ENCODE measurements at places on chromosomes 13 and 19.

DNA sequence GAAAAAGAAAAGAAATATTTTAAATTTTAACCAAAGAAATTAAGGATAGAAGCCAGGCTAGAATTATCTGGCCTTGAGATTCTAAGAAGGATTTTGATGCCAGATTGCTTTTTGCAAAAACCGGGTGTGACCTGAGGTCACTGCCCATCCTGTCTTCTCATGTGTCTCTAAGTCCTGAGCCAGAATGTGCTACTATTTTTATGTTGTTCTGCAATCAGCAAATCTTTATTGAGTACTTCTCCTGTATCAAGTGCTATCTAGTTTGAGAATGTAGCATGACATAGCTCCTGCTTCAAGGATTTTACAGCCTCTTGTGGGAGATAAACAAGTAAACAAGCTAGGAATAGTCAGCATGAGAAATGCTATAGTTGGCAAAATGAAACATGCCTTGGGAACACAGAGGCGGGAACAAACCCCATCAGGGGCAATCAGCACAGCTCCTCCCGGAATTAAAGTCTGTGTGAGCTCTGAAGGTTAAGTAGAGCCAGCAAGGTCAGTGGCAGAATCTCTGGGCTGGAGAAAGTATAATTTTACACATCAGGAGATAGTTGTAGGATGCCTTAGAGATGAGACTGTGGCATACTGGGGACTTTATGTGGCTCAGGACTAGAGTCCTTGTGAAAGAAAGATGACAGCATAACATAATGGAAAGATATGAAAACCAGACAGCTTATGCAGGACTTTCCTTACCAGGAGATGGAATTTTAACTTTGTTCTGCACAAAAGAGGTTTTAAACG lies 899.5 kb upstream of the SLC10A2 start:
- no peak for DNase-seq

- DNase-seq = no peak
Observed at GRCh38 chr13:27035892-27036235, 135.7 kb downstream of the USP12 start.

GRCh38 chr19:307111-307531 lies 15.9 kb upstream of the PLPP2 start:
- DNase-seq = no peak

- DNase-seq = no peak
Observed at GRCh38 chr19:28504727-28505126, 708.2 kb downstream of the UQCRFS1 start.

DNA sequence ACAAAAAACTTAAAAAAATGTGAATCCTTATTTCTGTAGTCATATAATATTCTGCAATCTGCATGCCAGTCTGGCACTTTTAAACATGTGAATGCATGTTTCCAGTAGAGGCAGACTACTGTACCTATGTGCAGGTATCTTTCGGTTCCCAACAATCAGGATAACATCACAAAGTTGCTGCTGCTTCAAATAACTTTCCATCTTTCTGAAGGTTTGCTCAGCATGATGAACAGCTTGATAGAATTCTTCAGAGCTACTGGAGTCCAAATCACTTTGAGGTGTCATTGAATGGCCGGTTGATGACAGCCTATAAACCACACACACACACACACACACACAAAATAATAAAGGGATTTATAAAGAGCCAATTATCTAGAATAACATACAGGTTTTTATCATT lies 132.1 kb upstream of the ATXN8OS start:
- no peak for DNase-seq

GRCh38 chr19:14450168-14450874 lies 17.2 kb downstream of the PKN1 start:
- peak; percentile 76 for DNase-seq

GRCh38 chr19:51727349-51727880 lies 3.6 kb upstream of the HAS1 start:
- no peak for DNase-seq

- no peak for DNase-seq
Observed at GRCh38 chr13:111645198-111645597, 324.8 kb downstream of the TEX29 start.

- peak; percentile 57 for DNase-seq
Observed at GRCh38 chr19:55646889-55647731, 902 bp upstream of the CCDC106 start.

DNA sequence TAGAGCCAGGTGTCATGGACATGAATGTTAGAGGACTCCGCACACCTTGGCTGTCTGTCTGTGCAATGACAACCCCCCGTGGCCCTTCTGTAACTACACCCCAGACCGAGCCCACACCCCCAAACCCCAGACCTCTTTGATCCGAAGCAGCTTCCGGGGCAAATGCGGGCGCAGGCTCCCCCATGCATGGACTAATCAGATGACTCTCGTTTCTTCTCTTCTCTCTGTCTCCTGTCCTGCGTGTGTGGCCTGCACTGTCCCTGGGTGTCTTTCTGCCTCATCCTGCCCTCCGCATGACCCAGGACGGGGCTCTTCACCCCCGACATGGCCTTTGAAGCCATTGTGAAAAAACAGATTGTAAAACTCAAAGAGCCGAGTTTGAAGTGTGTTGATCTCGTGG lies 38.9 kb downstream of the TMED1 start:
- DNase-seq = no peak

DNA sequence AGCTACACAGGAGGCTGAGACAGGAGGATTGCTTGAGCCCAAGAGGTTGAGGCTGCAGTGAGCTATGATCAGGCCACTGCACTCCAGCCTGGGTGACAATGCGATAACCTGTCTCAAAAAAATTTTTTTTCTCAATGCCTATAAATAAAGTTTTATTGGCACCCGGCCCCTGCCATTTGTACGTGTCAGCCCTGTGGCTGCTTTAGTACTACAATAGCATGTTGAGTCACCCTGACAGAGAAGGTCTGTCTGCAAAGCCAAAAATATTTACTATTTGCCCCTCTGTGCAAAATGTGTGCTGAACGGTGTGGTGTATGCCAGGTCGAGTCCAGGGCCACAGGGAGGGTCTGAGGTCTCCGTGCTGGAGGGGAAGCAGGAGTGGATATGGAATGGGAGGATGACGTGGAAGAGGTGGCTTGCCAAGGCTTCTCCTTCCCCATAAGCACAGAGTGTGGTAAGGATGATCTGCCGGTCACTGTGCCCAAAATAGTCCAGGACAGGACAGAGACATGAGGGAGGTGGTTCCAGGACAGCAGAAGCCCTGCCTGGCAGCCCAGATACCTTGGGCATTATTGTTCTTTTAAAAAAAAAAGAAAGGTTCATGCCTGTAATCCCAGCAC lies 10.0 kb downstream of the NMRK2 start:
- DNase-seq = no peak

DNA sequence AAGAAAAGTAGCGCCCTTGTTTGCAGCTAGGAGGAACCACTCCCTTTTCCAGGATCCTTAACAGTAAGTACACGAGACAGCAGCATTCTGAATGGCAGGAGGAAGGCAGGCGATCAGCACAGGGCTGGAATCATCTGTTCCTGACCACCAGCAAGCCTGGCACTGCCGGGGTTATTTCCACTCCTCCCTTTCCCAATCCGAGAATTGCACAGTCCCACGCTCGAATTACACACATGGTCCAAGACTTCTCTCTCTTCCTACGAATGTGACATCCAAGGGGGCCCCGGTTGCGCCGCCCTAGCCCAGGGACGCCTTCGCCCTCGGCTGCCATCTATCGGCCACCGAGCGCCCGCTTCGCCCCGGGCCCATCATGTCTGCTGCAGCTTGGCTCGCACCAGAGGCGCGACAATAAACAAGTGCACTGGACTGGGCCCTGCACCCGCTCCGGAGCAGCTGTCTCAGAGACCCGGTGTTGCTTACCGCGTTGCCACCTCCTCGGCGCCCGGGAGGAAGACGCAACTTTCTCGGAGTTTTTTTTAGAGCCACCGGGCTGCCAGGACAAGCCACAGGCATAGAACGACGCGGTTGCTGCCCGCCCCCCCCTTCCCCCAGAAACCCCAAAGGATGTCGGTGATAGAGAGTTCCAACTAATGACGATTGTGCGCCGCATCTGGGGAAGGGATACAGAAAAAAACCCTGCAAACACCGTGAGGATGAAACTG lies at the start of gene SLITRK5:
SLITRK5 (plus strand) TSS at position 341 of the 722 bp plus-strand sequence. CDS start 4,018 bp downstream, outside the sequence.
- DNase-seq = peak; percentile 86

- DNase-seq = no peak
Observed at GRCh38 chr13:86020351-86021002, 221.3 kb upstream of the SLITRK6 start.

GRCh38 chr19:19546751-19547162 lies 8.7 kb downstream of the CILP2 start:
- DNase-seq = no peak

GRCh38 chr13:104436555-104436954 lies 1370.3 kb upstream of the SLC10A2 start:
- DNase-seq = no peak

GRCh38 chr13:20270163-20270865 lies 38.2 kb upstream of the GJB6 start:
- no peak for DNase-seq

GRCh38 chr13:98239162-98240076 lies 62.4 kb upstream of the RNF113B start:
- DNase-seq = no peak

- DNase-seq = no peak
Observed at GRCh38 chr19:56839652-56840450, 675 bp downstream of the PEG3 start.

GRCh38 chr13:39251340-39251739 lies 213.1 kb downstream of the NHLRC3 start:
- DNase-seq = no peak

DNA sequence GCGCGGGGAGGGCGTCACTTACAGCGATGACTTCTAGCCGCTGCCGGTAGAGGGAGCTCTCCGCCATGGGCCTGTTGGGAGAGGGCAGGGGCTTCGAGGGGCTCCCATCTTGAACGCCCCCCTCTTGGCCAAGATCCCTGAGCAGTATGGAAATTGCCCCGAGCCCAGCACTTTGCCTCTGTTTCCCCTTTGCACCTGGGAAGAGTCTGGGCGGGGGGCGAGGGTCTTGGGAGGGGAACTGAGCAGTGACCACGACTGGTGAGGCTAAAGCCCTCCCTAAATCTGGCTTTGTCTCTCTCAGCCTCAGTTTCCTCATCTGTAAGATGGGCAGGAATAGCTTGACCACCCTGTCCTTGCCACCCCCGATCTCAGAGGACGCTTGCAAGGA lies 2.8 kb downstream of the PALM3 start:
- peak; percentile 85 for DNase-seq

DNA sequence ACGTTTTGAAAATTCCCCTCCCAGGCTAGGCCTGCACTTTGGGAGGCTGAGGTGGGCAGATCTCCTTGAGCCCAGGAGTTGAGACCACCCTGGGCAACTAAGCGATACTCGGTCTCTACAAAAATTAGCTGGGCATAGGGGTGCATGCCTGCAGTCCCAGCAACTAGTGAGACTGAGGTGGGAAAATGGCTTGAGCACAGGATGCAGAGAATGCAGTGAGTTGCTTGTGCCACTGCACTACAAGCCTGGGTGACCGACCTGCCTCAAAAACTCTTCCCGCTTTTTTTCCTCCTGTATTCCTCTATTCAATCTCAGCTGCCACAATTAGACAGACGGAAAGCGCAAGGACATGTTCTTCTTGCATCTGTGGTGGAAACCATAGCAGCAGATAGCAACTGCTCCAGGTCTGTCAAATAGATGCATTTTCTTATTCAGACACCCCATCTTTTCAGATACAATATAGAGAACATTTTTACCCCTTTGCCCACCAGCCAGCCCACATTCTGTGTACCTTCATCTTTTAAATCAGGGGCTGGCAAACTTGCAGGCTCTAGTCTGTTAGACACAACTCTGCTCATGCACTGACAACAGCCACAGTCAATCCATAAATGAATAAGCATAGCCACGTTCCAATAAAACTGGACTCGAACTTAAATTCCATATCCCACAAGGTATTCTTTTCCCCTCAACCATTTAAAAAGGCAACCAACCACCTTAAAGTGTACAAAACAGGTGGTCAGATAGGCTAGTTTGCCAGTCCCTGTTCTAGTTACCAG lies 4.8 kb downstream of the TPT1 start:
- DNase-seq = no peak

DNA sequence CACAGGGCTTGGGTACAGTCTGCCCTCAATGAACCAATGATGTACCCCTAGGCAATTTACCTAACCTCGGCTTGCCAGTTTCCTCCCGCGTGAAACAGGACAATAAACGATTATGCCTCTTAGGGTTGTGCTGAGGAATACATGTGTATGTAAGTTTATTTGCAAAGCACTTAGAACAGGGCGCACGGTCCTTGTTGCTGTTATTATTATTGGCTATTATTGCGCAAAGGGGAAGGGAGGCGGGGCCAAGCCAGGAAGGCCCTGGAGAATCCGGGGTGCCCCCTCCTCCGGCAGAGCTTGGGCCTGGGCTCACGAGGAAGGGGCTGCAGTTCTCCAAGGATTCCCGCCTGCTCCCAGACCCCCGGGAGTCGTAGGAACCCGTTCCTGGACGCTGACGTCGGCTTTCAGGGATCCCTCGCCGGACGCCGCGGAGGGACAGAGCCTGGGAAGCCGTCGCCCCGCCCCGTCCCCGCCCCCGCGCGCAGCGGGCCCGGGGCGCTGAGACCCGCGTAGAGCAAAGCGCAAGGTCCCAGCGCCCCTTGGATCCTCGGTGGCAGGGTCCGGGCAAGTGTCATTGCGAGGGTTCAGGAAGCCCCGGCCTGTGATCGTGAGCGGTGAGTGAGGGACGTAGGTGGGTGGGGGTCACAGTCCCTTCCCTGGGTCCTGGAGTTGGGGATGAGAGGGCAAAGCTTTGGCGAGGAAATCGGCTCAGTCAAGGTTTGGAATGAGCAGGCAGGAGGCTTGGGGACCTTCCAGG lies at the start of gene TMEM91:
TMEM91 (plus strand) TSS at position 293 of the 757 bp plus-strand sequence. CDS start 1,777 bp downstream, outside the sequence.
- no peak for DNase-seq

GRCh38 chr13:98921786-98922185 lies 56.1 kb downstream of the DOCK9 start:
- no peak for DNase-seq

DNA sequence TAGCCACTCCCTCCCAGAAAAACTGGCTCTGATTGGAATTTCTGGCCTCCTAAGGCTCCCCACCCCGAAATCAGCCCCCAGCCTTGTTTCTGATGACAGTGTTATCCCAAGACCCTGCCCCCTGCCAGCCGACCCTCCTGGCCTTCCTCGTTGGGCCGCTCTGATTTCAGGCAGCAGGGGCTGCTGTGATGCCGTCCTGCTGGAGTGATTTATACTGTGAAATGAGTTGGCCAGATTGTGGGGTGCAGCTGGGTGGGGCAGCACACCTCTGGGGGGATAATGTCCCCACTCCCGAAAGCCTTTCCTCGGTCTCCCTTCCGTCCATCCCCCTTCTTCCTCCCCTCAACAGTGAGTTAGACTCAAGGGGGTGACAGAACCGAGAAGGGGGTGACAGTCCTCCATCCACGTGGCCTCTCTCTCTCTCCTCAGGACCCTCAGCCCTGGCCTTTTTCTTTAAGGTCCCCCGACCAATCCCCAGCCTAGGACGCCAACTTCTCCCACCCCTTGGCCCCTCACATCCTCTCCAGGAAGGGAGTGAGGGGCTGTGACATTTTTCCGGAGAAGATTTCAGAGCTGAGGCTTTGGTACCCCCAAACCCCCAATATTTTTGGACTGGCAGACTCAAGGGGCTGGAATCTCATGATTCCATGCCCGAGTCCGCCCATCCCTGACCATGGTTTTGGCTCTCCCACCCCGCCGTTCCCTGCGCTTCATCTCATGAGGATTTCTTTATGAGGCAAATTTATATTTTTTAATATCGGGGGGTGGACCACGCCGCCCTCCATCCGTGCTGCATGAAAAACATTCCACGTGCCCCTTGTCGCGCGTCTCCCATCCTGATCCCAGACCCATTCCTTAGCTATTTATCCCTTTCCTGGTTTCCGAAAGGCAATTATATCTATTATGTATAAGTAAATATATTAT lies 6.1 kb downstream of the FOSB start:
- no peak for DNase-seq

- DNase-seq = peak; percentile 30
Observed at GRCh38 chr19:55809381-55810058, 22.3 kb downstream of the NLRP11 start.
